ENCODE measurements at places on chromosomes 5 and 9.

DNA sequence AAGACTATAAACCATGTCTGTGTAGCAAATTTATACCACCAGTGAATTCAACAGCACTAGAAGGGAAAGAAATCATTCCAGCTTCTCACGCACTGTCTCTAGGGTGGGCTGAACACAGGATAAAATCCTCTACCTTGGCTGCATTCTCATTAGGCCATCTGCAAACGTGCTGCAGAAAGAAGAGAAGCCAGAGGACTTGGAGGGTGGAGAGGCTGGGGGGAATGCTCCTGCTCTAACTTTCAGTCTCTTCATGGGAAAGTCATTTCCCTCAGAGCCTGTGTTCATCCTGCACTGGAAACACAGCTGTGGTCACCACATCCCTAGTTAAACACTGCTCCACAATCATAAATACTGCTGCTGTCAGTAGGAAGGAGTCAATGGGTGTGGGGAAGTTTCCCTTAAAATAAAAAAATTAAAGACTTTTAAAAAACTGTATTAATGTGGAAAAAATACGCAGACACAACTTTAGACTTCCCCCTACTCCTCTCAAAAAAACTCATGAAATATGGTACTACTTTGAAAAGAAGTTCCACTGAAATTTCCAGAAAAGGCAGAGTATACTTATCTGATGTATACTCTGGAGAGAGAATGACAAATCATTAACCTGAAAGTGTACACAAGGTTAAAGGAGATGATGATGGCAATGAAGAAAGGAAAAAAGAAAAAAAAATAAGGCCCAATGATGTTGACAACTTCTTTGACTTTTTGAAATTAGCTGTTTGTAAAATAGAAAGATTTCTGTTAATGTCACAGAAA is 46.8 kb downstream of the LHFPL2 start:
- peak; percentile 42 for DNase-seq

GRCh38 chr9:16060436-16061129 is 507.7 kb downstream of the CCDC171 start:
- DNase-seq: no peak

DNA sequence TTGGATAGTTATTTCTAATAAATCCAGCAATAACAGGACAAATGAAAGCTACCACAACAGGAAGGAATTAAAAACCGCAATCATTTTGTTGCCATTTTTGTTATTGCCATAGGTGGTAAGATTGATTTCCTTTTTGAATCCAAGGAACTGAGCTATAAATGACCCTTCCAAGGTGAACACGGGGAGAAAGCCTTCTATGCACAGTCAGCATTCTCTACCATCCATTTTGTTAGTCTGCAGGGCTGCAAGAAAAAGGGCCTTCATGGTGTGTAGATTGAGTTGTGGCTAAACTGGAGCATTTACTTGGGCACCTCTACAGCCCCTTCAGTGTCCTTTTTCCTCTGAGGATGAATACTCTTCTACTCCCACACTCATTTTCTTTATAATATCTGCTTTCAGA is 18.6 kb upstream of the REEP5 start:
- DNase-seq: no peak

DNA sequence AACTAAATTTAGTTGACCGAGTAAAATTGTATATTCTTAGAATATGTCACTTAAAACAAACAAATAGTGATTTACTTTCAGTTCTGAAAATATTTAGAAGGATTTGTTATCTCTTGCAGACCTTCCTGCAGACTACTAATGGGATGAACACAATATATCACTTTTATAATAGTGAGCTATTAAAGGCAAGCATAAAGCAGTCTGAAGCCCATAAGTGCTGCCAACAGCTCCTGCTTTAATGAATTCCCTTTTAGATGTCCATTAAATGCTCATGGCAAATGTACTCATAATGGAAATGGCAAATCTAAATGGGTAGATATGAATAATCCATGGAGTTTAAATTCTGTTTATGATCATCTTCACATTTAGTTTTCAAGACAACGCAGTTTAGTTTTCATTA is 170.2 kb downstream of the RANBP17 start:
- DNase-seq: no peak

- no peak for DNase-seq
These were observed 36.1 kb upstream of the MYOT start for GRCh38 chr5:137831526-137831925.

GRCh38 chr5:174852143-174852542 is 127.8 kb downstream of the MSX2 start:
- DNase-seq: no peak

Data from H4 (cell line).